Kidney capillary endothelial cell (primary cell): ENCODE measurements at places on chromosomes 12 and 14.
A peak's percentile ranks its signal among the peaks of the same experiment; 100 is the strongest.

- no peak for DNase-seq
These were observed 544.2 kb downstream of the ETNK1 start for GRCh38 chr12:23169012-23169695.

DNA sequence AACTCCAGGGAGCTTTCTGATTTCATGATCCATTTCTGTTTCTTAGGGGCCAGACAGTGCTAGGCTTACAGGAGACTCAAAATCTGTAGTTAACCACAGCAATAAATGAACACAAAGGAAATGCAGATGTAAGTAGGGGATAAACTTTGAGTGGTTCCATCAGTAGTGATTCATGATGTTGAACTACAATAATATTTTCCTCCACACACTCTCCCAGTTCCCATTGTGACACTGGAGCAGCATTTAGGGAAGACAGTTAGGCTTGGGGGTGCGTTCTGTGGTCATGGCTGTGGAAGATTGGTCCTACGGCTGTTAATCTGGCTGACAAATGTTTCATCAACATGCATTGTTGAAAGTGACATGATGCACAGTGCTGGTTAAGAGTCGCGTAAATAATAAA is 66.9 kb downstream of the HMGA2 start:
- no peak for DNase-seq

- no peak for DNase-seq
These were observed 262.9 kb downstream of the TMEM117 start for GRCh38 chr12:44098786-44099185.

- no peak for DNase-seq
These were observed 56.6 kb downstream of the SH2B3 start for GRCh38 chr12:111462210-111462769.

GRCh38 chr14:76753541-76754198 is 7.6 kb upstream of the VASH1 start:
- no peak for DNase-seq

DNA sequence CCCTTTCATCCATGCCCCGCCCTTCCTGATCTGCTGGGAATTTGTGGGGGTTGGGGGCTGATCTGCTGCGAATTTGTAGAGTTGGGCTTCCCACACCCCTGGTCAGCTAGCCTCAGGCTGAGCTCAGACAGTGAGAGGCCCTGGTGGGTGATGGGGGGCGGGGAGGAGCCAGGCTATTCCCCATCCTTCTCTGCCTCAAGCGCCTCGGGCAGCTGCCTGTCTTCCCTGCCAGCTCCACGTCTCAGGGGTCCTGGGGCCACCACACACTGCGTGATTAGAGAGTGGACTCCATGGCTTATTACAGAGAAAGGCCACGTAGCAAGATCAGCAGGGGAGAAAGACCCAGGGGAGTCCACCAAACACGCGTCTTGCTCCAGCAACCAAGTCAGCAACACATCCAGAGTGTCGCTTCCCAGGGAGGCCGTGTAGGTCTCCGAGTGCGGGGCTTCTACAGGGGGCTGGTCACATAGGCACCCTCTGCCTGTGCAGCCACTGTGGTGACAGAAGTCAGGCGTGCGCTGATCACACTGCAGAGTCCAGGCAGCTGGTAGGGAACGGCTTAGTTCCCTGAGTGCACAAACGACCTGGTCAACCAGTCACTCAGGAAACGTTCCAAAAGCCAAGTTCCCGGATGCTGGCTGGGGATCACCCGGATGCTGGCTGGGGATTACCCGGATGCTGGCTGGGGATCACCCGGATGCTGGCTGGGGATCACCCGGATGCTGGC is 254.4 kb upstream of the SFSWAP start:
- no peak for DNase-seq

GRCh38 chr14:64265222-64265621 is 28.9 kb downstream of the ESR2 start:
- no peak for DNase-seq

- peak; percentile 4 for DNase-seq
These were observed 4.7 kb upstream of the EPYC start for GRCh38 chr12:91009319-91009950.
